CD4-positive, alpha-beta T cell treated with Interleukin-6 at 100 ng/mL for 8 hours (primary cell): ENCODE measurements at places on chromosomes 5 and 9.

DNA sequence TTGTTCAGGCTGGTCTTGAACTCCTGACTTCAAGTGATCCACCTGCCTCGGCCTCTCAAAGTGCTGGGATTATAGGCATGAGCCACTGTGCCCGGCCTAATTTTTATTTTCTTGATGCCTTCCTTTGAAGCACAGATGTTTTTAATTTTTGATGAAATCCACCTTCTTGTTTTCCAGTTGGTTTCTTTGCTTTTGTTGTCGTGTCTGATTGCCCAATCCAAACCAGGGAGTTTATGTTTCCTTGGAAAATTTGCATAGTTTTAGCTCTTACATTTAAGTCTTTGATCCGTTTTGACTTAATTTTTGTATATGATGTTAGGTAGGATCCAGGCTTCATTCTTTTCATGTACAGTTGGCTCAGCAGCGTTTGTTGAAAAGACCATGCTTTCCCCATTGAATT, 15.2 kb downstream of the EHMT1 start:
- no peak for DNase-seq

- no peak for DNase-seq
These were observed 34.3 kb upstream of the CRB2 start for GRCh38 chr9:123321616-123322272.

GRCh38 chr5:72651779-72652178, 144.6 kb upstream of the ZNF366 start:
- no peak for DNase-seq

GRCh38 chr9:99345942-99346341, 123.9 kb downstream of the SEC61B start:
- no peak for DNase-seq

GRCh38 chr5:66617991-66618768, 22.0 kb downstream of the MAST4 start:
- DNase-seq: no peak
